ENCODE measurements at places on chromosomes 2 and 18.
A peak's percentile ranks its signal among the peaks of the same experiment; 100 is the strongest.

DNA sequence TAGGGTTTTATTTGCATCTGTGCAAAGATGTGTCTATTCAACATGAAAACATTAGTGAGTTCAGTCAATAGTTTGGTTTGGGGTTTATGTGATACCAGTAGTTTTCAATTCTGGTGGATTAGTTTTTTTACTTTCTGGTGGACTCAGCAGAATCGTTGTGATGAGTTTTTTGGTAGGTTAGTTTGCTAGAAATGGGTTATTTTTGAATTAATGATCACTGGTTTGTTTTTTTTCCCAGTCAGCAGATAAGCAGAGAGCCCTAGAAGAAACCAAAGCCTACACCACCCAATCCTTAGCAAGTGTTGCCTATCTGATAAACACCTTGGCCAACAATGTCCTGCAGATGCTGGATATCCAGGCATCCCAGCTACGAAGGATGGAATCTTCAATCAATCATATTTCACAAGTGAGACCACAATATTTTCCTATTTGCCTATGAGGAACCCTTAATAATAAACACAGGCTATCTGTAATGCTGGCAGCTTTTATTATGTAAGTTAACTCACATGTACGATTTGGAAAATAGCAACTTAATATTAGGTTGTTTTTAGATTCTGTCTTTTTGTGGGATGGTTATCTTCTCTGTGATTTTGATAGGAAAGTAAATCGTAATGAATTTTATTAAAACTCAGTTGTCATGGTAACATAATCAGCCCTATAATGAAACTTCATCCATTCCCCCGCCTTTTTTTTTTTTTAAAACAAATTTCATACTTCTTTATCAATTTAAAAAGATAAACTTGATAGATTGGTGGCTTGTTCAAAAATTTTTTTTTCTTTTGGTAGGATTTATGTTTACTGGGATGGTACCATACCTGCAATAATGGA lies 38.7 kb downstream of the ABI2 start:
- DNase-seq, result no peak

DNA sequence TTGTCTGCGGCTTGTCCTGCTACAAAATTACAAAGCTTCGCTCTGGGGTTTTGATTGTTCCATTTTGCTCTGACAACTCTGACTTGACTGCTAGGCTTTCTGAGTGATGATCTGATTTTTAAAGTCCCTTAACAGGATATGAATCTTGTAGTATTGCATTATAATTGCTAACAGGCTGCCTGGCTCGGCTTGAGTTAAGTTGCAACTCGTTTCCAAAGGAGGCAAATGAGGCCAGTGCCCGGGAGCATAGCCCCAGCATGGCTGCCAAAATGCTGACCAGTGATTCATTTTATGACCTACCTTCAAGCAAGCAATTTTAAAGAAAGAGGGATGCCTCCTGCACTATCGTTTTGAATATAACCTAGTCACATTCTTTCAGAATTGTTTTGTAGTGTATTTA lies 135.4 kb downstream of the COL6A3 start:
- DNase-seq, result no peak

GRCh38 chr2:120547662-120548061 lies 188.0 kb upstream of the GLI2 start:
- DNase-seq, result no peak

DNA sequence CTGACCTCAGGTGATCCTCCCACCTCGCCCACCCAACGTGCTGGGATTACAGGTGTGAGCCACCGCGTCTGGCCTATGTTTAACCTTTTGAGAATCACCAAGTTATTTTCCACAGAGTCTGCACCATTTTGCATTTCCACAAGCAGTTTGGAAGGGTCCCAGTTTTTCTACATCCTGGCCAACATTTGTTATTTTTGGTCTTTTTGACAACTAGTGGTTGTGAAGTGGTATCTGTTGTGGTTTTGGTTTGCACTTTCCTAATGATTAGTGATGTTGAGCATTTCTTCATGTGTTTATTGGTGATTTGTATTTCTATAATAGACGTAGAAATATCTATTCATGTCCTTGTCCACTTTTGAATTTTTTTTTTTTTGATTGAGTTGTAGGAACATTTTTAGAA lies 67.9 kb downstream of the BIRC6 start:
- DNase-seq, result no peak

GRCh38 chr2:224062481-224063297 lies 23.6 kb upstream of the SERPINE2 start:
- DNase-seq, result no peak

DNA sequence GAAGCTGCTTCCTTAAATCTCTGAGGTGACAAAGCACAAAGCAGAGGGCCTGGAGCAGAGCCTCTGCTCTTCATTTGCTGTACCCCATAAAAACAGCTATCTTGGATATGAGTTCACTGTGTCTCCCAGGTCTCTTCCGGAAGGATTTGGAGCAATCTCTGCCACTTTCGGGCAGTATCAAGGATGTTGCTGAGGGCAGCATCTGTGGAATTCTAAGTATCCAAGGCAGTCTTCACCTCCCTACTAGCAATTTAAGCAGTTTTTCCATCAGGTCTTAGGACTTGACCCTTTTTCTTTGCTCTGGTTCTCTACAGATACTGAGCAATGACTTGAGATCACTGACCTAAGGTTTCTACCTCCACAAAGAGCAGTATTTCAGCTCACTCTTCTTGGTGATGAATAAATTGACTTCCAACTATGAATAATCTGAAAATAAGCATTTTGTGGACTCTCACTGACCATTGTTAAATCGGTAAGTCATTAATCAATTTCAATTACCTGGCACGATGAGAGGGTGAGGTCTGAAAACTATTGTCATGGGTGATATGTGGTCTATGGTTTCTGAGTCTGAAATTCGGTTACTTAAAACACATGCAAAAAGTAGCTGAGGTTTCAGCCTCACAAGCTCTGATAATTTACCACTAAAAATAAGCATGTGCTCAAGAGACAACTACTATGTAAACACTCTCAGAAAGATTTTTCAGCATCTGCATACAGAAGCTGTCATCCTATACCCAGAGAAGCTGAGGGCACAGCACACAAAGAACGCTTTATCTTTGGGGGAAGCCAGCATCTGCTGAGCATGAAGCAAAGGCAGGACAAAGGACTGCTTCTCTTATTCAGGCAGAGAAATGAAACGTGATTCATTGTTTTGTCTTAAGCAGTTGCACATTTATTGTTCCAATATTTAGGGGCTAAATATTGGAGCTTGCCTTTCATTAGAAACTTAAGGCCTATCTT lies 32.1 kb upstream of the SPATS2L start:
- DNase-seq, result peak; percentile 15

DNA sequence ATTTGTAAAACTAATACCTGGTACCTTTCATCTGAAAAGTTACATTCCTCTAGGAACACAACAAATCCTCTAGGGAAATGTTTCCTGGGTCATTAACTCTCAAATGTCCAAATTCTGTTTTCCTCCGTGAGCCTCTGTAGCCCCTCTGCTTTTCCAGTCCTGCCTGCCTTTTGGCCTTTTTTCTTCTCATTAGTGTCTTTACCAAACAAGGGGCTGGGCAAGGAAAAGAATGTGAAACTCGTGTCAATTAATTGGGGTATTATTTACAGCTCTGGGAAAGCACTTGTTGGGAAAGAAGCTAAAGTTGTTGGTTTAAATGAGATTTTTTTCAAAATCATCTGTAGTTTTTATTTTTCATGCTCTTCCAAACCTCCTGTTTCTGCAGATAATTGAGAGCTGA lies 198.1 kb upstream of the NRP2 start:
- DNase-seq, result no peak

- no peak for DNase-seq
Measured at GRCh38 chr2:3356799-3357198, 20.8 kb downstream of the EIPR1 start.

DNA sequence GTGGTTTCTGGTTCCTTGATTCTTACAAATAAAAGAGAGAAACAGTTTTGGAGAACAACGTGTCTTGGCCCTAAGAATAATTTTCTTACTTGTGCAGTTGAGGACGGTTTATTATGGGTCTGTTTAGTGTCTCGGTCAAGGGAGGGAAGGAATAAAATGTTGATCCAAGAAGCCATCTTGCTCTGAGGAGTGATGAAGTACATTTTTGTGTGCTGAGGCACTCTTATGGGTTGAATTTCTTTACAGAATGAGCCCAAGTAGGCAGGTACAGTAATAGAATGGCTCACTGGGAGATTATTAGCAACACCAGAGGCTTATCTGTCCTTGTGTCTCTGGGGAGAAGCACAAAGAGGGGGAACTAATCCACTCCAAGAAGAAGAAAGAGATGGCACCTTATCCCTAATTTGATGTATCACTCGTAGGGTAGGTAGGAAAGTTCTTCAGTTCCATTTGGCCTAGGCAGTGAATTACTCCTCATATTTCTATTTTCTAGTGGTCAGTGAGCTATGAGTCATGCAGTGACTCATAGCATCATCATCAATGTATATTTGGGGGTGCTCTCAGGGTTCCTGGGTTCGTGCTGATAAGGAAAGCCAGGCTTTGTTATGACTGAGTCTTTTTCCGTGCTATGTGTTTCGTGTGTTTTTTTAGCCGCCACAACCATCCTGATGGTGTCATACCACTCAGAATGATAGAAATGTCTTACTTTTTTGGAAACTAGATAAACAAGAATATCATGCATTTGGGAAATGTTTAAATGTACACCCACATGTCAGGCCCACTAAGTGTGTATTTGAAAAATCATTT lies 250.1 kb upstream of the CTAGE1 start:
- no peak for DNase-seq

- no peak for DNase-seq
Measured at GRCh38 chr2:110642360-110642759, 35.5 kb downstream of the BUB1 start.

GRCh38 chr2:128607911-128608506 lies 289.3 kb upstream of the HS6ST1 start:
- no peak for DNase-seq

DNA sequence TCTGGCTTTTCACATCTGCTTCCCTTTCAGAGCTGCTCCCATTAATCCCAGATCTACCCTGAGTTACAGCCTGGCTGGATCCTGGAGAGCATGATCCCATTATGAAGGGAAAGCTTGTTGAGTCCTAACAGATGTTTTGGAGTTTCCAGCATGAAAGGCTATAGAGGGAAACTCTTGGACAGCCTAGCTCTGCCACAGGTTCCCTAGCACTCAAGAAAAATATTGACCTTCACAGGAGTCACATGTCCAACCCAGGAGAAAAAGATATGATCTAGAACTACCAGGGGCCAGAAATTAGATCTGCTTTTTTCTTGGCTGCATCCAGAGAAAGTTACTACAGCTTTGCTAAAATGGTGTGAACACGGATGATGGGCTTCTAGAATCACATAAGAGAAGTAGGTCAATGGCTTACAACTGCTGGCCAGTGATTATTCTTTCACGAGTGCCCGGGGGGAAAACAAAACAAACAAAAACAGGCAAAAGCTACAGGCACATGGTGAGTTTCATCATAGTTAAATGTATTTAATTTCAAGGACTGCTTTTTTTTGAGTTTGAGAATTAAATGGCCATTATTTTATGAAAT lies 15.9 kb downstream of the CCDC93 start:
- DNase-seq, result no peak

All from amygdala (tissue), 56 donors.